ENCODE measurements at places on chromosomes 4 and X.

DNA sequence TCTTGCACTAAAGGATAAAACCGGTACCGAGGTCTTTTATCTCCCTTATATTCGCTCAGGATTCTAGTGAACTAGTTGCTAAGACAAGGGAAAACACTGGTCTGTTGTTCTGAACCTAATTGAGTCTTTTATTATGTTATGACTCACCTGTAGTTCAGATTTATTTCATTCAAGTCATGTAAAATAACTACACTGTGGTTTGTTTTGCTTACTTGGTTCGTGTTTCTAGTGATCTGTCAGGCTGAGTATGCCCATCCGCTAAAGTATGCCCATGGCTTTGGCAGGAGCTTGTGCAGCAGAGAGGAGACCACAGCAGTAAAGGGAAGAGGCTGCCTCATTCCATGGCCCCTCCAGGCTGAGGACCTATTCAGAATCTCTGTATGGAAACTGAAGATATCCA is 126.1 kb downstream of the AFF1 start:
- peak; percentile 84 for DNase-seq

DNA sequence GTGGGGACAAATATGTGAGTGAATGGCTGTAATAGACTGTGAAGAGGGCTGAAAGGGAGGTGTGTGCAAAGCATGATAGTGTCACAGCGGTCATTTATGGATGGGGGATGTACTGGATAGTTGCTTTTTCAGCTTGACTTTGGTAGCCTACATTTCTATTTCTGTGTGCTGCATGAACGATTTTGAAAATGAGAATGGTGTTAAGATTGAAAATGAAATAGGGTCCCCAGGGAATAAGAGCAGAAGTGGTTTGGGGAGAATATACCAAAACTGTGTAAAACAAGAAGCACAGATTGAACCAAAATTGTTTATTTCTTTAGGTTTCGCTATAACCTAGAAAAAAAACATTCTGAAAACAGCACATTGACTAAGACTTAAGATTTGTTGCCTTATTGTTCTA is 58.8 kb upstream of the CLNK start:
- no peak for DNase-seq

DNA sequence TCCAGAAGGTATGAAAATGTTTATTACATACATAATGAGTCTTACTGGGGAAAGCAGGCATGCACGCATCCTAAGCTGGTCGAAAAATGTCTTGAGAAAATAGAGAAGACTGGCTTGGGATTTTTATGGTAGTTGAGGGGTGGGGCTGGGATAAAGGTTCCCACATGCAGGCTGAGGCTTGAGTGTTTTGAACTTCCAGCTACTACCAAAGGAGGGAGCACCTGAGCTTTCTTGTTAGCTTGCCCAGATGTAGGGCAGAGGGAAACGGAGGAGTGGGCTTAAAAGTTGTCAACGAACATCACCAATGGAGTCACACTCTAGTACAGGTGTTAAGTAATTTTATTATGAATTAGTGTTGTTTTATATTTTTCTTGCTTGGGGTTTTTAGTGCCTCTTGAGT is 39.6 kb upstream of the SRPX start:
- DNase-seq = no peak

GRCh38 chr4:48756689-48757220 is 23.3 kb downstream of the FRYL start:
- DNase-seq = no peak

- no peak for DNase-seq
Observed at GRCh38 chr4:2352729-2353221, 65.7 kb downstream of the ZFYVE28 start.

- no peak for DNase-seq
Observed at GRCh38 chr4:174119051-174119450, 164.4 kb downstream of the FBXO8 start.

- DNase-seq = no peak
Observed at GRCh38 chr4:10462876-10463275, 5.7 kb upstream of the ZNF518B start.

- no peak for DNase-seq
Observed at GRCh38 chr4:142556048-142556447, 290.1 kb downstream of the INPP4B start.

DNA sequence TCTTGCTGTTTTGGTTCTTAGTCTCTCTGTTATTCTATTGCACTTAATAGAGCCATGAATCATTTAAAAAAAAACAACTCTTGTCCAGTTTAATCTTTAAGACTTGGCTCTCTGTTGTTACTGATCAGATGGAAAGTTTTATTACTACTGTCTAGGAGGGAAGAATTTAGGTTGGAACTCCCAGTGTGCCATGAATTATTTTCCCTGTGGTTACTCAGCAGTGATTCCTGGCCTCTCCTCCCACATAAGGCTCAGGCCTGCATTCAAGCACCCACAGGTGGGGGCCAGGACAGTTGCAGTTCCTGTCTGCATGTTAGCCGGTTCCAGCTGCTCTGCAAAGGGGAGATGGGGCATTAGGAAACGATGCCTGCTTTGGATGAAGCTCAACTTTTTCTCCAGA is 29.8 kb upstream of the ESX1 start:
- no peak for DNase-seq

DNA sequence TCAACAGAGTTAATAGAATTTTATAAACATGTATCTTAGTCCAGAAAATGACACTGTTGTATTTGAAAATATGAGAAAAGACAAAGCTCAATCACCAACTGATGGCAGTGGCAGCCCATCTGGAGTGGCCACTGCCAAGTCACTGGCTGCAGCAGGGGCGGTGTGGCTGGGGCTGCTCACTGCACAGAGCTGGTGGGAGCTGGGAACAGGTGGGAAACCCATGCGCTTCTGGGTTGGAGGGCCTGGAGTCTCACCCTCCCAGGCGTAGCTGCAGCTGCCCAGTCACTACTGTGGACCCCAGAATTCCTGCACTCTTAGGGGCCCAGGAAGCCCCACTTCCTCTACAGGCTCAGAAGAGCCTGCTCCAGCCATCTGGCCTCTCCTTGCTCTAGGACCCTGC is 251.8 kb upstream of the NDST4 start:
- DNase-seq = no peak

DNA sequence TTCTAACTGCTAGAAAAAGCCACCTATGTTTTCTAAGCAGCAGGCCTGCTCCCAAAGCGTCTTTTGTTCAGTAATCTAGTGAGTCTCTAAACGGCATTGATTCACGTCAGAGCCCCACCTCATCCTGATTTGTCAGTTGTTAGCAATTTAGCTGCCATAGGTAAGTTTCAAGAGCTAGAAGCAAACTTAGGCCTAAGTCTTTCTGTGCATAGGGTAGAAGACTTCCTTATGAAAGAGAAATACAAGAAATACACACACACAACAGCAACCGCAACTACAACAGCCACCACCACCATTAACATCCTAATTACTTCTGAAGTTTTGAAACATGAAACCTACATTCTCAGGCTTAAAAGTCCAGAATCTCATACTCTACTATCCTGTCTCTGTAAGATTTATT is 531.1 kb upstream of the SPANXN1 start:
- no peak for DNase-seq

- DNase-seq = no peak
Observed at GRCh38 chr4:127284236-127284635, 348.5 kb upstream of the INTU start.

DNA sequence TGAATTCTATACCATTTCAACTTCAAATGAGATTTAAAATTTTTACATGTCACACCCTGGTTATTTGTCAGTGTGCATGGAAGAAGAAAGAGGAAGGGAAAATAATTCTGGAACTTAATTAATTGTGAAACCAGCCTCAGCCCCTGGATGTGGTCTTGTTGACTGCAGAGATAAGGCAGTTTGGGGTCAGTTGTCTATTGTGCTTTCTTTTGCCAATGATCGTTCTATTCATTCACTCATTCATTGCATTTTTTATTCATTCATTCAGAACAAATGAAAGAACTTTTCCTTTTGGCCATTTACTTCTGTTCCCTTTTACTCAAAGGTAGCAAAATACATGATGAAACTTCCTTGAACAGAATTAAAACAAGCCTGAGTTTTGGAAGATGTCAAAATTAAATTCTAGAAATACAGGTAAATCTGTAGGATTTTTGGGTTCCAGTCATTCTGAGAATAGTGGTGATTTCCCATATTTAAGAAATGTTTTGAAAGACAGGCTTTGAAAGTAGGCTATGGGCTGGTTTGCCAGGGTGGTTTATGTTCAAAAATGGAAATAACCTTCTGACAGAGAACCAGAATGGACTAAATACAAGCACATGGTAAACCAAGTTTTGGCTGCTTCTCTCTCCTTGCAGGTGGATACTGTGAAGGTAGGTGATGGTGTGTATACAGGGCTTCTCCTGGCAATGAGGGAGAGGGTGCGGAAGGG is 35.7 kb downstream of the PARM1 start:
- DNase-seq = no peak

DNA sequence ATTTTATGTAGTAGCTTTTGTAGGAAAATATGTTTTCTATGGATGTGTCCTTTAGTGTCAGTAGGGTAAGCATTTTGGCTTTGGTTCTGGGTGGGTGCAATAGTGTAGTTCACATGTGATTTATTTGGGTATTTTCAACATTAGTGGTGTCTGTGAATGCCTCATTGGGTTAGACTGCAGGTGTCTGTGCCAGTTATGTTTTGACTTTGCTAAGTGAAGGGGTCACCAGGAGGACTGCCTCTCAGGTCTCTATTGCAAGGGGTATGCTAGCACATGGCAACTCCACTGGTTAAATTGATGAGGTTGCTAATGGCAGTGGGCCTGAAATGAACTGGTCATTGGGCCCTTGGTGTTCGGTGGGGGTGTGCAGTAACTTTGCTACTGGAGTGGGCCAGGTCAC is 467.1 kb downstream of the NAF1 start:
- no peak for DNase-seq

- DNase-seq = no peak
Observed at GRCh38 chr4:110953898-110954297, 331.0 kb upstream of the PITX2 start.

DNA sequence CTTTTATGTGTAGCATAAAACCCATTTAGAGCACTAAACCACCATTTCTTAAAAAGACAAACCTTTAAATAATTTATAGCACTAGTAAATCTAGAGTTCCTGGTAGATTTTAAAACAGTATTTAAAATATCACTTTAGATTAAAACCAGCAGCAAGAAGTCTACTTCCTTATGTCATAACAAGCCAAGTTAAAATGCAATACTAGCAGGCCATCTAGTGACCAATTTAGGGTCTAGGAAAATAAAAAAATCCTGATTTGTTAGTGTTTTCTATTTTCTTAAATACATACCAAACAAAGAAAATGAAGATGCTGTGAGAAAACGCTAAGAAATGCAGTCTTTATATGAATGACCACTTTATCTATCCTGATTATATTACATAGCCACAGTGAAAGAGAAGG is 53.9 kb downstream of the PAPSS1 start:
- no peak for DNase-seq

DNA sequence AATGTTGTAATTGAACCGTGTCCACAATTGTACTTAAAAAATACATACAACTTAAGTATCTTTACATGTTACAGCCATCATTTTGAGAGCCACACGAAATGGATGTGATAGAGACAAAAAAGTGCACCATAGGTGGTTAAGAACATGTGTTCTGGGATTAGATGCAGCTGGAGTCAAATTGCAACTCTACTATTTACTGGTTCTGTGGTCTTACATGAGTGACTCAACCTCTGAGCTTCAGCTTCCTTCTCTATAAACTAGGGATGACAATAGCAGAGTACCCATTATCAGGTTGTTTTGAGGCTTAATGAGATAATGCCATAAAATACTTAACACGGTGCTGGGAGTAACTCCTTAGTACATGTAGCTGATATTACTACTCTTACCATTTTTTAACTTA is 130.4 kb downstream of the IDS start:
- DNase-seq = no peak

DNA sequence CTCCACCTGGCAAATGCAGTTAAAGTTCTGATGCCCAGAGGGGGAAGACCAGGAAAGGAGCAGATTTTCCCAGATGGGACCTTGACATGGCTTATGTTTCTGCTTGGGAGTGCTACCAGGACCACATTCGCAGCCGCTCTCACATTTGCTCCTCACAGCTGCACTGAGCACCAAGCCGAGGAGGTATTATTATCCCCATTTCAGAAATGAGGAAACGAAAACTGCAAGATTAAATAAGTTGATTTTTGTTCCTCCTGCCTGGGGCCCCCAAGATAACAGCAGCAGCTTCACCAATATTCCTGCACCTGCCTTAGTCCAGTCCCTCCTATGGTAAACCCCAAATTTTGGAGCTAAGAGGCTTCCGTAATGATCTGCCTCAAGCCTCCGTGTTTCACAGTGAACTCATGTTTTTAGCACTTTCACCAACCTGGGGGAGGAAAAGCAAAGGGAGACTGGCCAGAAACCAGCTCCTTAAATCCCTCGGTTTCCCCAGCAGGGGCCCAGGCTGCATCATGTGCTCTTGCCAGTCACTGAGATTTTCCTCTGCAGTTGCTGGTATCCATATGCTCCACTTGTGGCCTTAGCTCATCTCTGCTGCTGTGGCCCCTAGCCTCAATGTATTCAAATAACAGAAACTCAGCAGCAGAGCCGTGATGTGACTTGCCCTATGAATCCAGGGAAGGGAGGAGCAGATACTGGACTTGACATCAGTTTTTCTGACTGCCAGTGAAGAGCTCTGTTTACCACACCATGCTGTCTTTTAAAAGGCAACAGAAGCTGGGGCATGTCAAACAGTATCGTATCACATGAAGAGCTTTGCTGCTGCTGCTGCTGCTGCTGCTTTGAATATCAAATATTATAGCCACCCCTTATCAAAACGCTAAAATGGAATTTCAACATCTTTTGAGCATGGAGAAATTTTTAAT is 95.5 kb upstream of the KLHL13 start:
- DNase-seq = no peak

GRCh38 chr4:8558080-8558960 is 21.9 kb upstream of the GPR78 start:
- DNase-seq = no peak

DNA sequence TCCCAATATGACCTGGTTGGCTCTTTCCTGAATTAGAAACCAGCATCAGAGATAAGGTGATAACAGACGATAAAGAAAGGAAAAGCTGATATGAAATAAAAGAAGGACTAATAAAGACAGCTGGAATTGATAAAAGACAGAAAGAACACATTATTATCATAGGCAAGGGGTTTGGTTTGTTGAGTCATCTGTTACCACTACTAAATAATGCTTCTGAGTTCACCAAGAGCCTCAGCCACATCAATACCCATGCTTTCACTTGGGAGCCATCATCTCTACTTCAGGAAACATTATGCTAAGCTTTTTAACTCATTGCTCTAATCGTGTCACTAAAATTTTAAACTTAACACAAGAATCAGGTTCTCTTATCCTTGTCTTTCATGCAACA is 27.6 kb downstream of the ANXA5 start:
- no peak for DNase-seq

- no peak for DNase-seq
Observed at GRCh38 chr4:129403848-129404247, 307.9 kb downstream of the C4orf33 start.

DNA sequence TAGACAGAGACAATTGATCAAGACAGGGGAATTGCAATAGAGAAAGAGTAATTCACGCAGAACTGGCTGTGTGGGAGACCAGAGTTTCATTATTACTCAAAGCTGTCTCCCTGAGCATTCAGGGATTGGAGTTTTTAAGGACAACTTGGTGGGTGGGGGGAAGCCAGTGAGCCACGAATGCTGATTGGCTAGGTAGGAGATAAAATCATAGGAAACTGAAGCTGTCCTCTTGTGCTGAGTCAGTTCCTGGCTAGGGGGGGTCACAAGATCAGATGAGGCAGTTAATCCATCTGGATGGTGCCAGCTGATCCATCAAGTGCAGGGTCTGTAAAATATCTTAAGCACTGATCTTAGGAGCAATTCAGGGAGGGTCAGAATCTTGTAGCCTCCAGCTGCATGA is 358.6 kb downstream of the GPM6A start:
- no peak for DNase-seq

All from T-helper 2 cell (primary cell).